ENCODE measurements at places on chromosomes 1 and 21.
A peak's percentile ranks its signal among the peaks of the same experiment; 100 is the strongest.

- peak; percentile 65 for DNase-seq
These were observed 4.0 kb upstream of the ZBTB40 start for GRCh38 chr1:22447621-22448111.

DNA sequence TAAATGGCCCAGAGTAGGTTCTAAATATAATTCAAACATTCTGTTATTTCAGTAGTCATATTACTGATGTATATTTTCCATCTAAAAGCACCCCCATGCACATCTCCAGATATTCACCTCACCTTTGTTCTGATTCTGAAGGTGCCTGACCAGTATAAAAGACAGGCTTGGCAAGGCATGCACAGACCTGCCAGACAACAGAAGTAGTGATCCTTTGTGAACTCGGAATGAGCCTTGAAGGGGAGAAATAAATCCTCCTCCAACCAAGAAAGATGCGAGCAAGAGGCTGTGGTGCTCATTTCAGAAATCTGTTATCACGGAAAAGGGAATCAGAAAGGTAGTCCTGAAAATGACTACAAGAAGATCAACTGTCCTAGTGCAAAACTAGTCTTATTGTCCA, 287.3 kb downstream of the VAV3 start:
- DNase-seq = no peak

DNA sequence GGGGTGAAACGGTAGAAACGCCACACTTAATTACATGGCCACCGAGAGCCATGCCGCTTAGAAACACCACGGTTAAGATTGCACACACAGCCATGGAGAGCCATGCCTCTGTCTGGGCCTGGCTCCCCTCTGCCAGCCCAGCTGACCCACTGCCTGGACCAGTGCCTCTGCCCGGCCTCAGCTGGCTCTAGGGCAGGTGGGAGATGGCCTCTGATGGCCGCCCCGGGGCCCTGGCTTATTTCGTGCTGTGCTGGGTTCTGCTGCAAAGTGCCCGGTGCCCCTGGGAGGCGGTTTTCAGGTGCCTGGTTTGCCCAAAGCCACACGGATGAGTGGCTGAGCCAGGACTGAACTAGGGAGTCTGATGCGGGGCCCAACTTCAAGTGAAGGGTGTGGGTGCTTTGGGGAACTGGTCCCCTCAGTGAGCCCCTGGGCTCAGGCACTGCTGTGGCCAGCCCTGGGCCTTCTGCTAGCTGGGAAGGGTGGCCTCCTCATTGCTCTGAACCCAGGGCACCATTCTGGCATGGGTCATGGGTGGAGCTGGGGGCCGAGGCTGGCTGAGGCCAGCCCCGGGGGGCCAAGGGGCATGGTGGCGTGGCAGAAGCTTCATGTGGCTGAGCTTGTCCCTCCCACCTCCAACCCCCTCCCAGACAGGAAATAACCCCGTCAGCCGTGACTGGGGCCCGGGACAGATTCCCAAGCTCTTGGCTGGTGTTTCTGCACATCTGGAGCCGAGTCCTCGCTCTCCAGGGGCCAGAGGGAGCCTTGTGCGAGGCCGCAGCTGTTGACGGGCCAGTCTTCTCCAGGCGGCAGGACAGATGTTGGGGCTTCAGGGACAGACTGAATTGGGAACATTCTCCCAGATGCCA, 1.9 kb upstream of the GPR153 start:
- DNase-seq = no peak

- DNase-seq = no peak
These were observed 427.2 kb upstream of the VAMP3 start for GRCh38 chr1:7343882-7344281.

Measured in GM04503 (cell line).